ENCODE measurements at places on chromosomes 13 and 19. TPM values are rescaled to one million over a fixed set of nuclear protein-coding genes. Genes with fewer than 3 reads are reported as not detected.

PCID2 gene
- 35.0 TPM for total RNA-seq

ENOX1 gene
- total RNA-seq: 2.0 TPM

- no peak for DNase-seq
These were observed 1.0 kb downstream of the LGI4 start for GRCh38 chr19:35133826-35134225.

DNA sequence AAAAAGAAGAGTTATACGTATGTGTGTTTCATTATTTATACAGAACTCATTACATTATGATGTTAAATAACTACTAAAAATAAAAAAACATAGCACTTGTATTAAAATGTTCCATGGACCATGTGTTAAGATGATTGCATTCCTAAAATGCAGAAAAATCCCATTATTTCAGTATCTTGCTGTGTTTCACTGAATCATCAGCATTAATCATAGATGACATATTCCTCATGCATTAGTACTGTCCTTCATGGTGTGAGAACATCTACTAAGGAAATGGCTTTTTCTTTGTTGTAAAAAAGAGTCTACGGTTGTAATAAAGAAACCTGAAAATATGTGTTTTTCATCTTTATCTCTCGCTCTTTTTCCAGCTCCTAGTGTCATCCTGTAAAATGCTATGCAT is 416.5 kb downstream of the FGF14 start:
- DNase-seq: no peak

GRCh38 chr13:71935166-71935840 is 68.3 kb upstream of the DACH1 start:
- DNase-seq: no peak

DNA sequence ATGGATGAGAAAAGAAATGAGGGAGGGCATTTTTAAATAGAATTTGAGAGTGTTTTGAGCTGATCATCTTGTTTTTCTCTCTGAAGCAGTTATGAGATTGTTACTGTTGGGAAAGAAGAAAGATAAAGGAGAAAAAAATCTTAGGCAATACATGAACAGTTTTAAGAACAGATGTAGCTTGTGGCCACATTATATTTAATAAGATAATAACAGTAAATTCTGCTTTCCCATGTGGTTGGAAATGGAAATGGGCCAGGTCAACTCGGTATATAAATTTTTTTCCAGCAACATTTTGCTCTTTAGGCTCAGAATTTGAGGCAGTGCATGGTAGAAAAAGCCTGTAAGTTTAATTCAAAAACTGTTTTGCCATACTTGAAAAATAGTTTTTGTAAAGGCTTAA is 118.7 kb downstream of the POSTN start:
- no peak for DNase-seq

- DNase-seq: no peak
These were observed 25.1 kb upstream of the SLITRK1 start for GRCh38 chr13:83907196-83907989.

LAIR1 gene
- total RNA-seq: 36.1 TPM

GRCh38 chr19:50230379-50231351 is 27.2 kb downstream of the MYH14 start:
- no peak for DNase-seq

ZNF667 gene
- total RNA-seq: 9.4 TPM
